ENCODE measurements at places on chromosomes 3 and 15. TPM values are rescaled to one million over a fixed set of nuclear protein-coding genes. Genes with fewer than 3 reads are reported as not detected.

CGNL1 gene
- 8.2 TPM for polyA plus RNA-seq

CHRFAM7A gene
- 0.15 TPM for polyA plus RNA-seq

CLDN16 gene
- 0.10 TPM for polyA plus RNA-seq

NXPE3 gene
- polyA plus RNA-seq: 3.1 TPM

GUCA1C gene
- polyA plus RNA-seq: 4.7 TPM
